ENCODE measurements at places on chromosomes 13 and 19. TPM values are rescaled to one million over a fixed set of nuclear protein-coding genes. Genes with fewer than 3 reads are reported as not detected.

Gene GYS1
- total RNA-seq = 14.0 TPM

DNA sequence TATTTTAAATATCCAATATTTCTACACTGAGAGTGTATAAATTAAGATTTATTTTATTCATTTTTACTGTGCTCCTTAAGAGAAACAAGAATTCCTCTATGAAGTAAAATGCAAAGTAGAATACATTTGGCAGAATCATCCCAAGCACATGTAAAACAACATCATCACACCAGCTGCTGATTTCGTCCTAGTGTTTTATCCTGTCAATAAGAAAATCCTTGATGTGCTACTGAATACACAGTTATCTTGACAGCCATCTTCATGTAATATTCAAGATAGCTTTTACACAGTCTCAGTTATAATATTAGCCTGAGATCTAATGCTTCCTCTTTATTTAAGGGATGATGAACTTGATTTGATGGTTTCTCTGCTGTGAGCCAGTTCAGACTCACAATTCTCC lies 282.4 kb downstream of the MZT1 start:
- no peak for DNase-seq

GRCh38 chr13:44618326-44618725 lies 42.2 kb upstream of the TSC22D1 start:
- no peak for DNase-seq

Gene AMH
- 0.61 TPM for total RNA-seq

DNA sequence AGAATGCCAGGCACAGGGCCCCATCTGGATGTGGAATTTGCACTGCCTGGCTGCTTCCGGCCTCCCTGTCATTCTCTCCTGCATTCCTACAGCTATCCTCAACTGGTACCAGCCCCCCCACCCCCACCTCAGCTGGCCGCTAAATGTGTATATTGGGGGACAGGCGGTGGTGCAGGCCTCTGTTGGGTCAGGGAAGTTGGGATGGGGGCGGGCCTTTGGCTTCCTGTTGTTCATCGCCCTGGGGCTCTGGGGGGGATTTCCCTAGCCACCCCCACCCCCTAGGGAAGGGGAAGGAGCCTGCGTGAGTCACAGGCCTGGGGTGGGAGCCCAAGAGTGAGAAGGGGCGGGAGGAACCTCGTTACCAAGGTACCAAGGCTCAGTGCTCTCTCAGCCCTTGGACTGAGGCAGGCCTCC lies 10.6 kb downstream of the POU2F2 start:
- DNase-seq = no peak

Gene RYR1
- total RNA-seq = 1.1 TPM

Gene ZSCAN1
- total RNA-seq = 0.42 TPM

GRCh38 chr13:41222259-41222852 lies 28.0 kb upstream of the KBTBD7 start:
- peak; percentile 63 for DNase-seq

DNA sequence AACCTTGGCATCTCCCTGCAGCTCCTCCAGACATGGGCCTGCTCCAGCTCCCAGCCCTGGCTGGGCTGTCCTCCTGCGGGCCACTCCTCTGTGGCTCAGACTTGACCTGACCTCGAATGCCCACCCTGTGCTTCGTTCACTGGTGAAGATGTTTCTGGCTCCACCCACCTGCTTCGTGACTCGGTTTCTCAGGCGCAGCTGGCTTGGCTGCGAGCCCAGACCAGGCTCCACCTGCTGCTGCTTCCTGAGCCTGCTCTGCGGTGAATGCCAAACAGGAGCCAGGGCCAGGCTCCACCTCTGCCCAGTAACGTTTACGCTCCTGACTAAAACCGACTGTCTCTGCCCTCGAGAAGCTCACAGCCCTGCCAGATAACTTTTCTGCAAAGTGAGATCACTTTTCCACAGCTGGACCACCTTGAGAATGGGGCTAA lies 8.9 kb upstream of the RSPH6A start:
- DNase-seq = no peak

DNA sequence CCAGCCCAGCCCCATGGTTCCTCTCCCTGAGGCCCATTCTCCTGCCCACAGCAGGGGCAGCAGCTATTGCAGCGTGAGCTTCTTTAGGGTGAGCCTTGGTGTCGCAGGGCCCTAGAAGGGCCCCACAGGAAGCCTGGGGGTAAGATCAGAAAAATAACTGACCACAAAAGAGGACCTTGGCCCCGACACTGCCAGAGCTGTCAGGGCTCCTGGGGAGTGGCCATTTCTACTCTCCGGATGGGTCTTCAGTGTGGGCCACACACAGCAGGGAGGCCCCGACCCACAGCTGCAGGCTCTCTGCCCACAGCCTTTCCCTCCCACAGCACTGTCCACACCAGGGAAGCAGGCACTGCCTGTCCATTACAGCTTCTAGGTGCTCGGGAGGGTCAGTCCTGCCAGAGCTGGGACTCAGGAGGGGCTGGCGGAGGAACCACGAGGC lies 3.5 kb upstream of the SIGLEC8 start:
- DNase-seq = no peak

Measured in thymus (tissue), 14 donors.